ENCODE measurements at places on chromosomes 12 and 14.

- no peaks in the 10 kb centered on the region for H3K27me3 ChIP-seq
- peaks cover 28% of the 10 kb centered on the region for H3K4me1 ChIP-seq
- peaks cover 17% of the 10 kb centered on the region for H3K36me3 ChIP-seq
- H3K27ac ChIP-seq = no peak overlapping the region
These were observed 13.6 kb downstream of the EP400 start for GRCh38 chr12:131963381-131963780.

GRCh38 chr12:130240831-130241590 is 78.7 kb downstream of the FZD10 start:
- H3K27ac ChIP-seq = no peak overlapping the region
- H3K27me3 ChIP-seq = no peaks in the 10 kb centered on the region
- H3K4me3 ChIP-seq = no peak overlapping the region
- no peaks in the 10 kb centered on the region for H3K4me1 ChIP-seq

DNA sequence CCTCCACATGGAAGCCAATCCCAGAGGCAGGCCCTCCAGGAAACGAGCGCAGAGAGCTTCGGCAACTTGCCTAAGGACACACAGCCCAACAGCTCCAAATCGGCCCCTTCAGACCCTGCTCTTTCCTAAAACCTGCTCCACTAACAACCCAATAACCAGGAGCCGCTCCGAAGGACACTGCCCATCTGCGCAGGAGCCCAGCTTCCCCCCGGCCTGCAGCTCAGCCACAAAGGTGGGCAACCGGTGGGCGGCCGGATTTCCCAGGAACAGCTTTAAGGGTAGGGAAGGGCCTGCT is 13.6 kb downstream of the RAB35 start:
- H3K36me3 ChIP-seq = peaks cover 30% of the 10 kb centered on the region
- no peak for DNase-seq
- H3K27ac ChIP-seq = no peak overlapping the region
- H3K27me3 ChIP-seq = no peaks in the 10 kb centered on the region
- H3K4me1 ChIP-seq = peaks cover 13% of the 10 kb centered on the region

DNA sequence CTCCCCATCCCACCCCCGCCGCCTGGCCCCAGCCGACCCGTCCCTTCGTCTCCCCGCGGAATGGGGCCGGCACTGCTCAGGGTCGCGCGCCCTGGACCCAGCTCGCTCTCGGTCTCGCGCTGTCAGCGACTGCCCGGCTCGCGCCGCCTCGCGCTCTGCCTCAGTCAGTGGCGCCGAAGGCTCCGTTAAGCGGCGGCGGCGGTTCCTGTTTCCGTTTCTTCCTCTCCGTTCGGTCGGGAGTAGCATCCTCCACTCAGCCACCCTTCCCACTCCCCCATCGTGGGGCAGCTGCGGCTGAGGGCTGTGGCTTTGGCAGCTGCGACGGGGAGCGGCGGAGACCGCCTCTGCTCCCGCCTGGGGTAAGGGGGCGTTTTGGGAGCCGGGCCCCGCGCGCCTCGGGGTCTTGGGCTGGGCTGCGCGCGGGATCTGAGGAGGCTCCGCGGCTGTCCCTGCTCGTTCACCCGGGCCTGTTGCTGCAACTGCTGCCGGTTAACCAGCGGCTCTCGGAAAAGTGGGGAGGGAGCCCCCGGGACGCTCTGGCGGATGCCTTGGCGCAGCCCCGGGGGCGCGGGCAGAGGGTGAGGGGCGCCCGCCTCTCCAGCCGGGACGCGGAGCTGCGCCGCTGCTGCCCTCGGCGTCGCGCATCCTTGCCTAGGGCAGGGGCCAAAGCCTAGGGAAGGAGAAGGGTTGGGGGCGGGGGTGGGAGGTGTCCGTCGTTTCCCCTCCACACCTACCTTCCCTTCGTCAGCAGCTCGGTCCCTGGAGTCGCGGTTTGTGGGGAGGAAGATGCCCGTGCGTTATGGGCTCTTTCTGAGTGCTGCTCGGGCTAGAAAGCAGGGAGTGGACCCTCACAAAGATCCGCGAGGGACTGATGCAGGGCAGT is 567 bp downstream of the FUT8 start:
- H3K27ac ChIP-seq = peak overlapping the region; percentile 87
- H3K27me3 ChIP-seq = no peaks in the 10 kb centered on the region
- DNase-seq = no peak
- H3K4me3 ChIP-seq = peak overlapping the region; percentile 89
- H3K36me3 ChIP-seq = peaks cover 2% of the 10 kb centered on the region

DNA sequence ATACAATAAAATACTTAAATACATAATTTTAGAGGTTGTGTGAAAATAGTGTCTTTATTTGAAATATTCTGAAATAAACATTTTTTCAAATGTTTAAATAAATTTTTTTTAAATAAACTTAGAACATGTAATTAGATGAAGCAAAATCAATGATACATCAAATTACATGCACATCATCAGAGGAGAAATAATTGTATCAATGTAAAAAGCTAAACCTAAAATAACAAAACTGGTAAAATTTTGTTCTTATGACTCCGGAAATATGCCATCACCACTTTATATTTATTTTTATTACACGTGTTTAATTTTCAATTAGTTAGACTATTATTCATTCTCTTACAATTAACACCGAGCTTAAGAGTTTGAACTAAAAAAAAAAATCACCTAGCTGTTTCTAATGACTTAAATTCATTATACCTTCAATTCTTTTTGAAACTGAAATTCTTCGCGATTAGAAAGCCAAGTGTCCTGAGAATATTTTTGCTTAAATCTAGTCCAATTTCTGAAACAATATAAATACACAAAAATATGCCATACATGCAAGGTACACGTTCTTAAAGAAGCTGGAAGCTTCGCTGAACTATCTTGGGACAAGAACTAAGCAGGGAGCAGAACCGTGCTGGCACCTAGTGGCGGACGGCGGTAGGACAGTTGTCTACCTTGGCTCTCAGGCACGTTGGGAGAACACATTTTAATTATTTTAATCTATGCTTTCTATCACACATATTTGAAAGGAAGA is 230.5 kb downstream of the SLC25A21 start:
- no peak overlapping the region for H3K27ac ChIP-seq
- no peaks in the 10 kb centered on the region for H3K4me1 ChIP-seq
- H3K4me3 ChIP-seq = no peak overlapping the region
- H3K36me3 ChIP-seq = no peaks in the 10 kb centered on the region
- no peaks in the 10 kb centered on the region for H3K27me3 ChIP-seq
- peak; percentile 3 for DNase-seq

DNA sequence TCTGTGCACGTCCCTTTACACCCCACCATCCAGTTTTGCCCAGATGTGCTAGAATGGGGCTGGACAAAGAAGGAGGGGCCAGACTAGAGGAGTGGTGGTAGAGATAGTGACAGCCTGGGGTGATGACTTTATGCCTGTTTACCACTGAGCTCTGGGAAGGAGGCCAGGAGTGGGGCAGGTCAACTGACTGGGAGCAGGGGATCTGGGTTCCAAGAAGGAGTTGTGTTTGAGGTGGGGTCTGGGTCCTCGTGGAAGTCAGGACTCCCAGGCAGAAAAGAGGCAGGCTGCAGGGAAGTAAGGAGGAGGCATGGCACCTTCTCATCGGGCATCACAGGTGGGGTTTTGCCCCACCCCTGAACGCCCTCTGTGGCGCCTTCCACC is 315 bp downstream of the LTB4R2 start:
- no peaks in the 10 kb centered on the region for H3K27me3 ChIP-seq
- H3K4me3 ChIP-seq = peak overlapping the region; percentile 80
- H3K27ac ChIP-seq = peak overlapping the region; percentile 87
- no peak for DNase-seq
- peaks cover 18% of the 10 kb centered on the region for H3K36me3 ChIP-seq

DNA sequence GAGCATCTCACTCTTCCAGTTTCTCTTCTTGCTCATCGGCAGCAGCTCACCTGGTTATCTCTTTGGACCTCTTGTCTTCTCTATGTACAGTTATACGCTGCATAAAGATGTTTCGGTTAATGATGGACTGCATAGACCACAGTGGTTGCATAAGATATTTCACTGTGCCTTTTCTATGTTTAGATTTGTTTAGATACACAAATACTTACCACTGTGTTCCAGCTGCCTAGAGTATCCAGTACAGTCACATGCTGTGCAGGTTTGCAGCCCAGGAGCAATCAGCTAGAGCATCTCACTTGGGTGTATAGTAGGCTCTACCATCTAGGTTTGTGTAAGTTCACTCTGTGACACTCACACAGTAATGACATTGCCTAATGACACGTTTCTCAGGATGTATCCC is 57.6 kb downstream of the FBXL14 start:
- H3K27ac ChIP-seq = no peak overlapping the region
- H3K36me3 ChIP-seq = no peaks in the 10 kb centered on the region
- no peak overlapping the region for H3K4me3 ChIP-seq
- peaks cover 18% of the 10 kb centered on the region for H3K27me3 ChIP-seq
- no peak for DNase-seq

DNA sequence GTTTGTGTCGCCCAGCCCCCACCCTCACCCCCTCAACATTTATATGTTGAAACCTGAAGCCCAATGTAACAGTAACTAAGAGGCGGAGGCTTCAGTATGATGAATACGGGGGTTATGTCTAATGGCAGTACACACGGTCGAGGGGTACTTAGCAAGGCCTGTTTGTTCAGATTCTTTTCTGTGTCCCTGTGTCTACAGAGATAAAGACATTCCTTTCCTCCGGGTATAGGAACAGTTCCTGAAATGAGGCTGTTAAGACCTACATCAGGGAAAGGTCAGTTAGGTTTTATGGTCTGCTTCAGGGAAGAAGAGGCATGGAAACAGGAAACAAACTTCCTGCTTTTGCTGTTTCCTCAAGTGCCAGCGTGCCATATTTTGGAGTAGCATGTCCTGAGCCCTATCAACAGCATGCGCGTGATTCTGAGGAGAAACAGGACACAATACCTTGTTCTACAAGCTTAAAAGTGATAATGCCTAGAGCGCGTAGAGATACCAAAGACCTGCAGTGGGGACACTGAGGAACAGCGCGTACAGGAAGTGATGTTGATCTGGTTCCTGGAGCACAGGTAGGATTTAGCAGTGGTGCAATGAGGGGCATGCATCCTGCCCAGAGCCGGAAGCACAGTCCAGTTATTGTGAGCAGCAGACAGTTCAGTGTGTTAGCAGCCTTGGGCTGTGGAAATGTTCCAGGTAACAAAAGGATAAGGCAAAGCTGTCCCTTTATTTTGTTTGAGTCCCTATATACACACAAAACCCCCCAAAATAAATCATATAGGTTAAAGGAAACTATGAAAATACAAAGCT is 47.2 kb downstream of the FGD4 start:
- DNase-seq = no peak
- H3K27ac ChIP-seq = no peak overlapping the region
- peaks cover 3% of the 10 kb centered on the region for H3K4me1 ChIP-seq
- H3K27me3 ChIP-seq = peaks cover 2% of the 10 kb centered on the region

- no peak for DNase-seq
- H3K36me3 ChIP-seq = no peaks in the 10 kb centered on the region
- H3K27ac ChIP-seq = no peak overlapping the region
- H3K27me3 ChIP-seq = no peaks in the 10 kb centered on the region
- H3K4me3 ChIP-seq = no peak overlapping the region
These were observed 1749.1 kb upstream of the SEL1L start for GRCh38 chr14:83282706-83283105.

GRCh38 chr12:10319388-10319787 is 11.7 kb downstream of the KLRD1 start:
- DNase-seq = no peak
- H3K27me3 ChIP-seq = peaks cover 5% of the 10 kb centered on the region
- no peaks in the 10 kb centered on the region for H3K4me1 ChIP-seq
- no peaks in the 10 kb centered on the region for H3K36me3 ChIP-seq

DNA sequence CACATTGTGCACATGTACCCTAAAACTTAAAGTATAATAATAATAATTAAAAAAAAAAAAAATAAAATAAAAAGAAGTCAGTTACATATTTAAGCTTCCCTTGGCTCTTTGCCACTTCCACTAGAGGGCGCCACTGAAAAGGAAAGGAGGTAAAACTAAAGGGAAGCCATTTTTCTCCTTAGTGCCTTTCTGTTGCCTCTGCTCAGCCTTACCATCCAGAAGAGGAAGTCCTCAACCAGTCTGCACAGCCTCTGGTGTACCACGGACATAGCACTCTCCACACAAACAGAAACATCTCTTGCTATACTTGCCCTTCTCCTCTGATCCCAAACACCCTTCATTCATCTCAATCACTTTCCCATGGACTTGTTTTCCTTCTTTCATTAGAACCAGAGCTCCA is 169.0 kb upstream of the EEA1 start:
- H3K4me1 ChIP-seq = peaks cover 15% of the 10 kb centered on the region
- peak; percentile 75 for DNase-seq
- peak overlapping the region; percentile 36 for H3K27ac ChIP-seq
- no peaks in the 10 kb centered on the region for H3K27me3 ChIP-seq
- no peaks in the 10 kb centered on the region for H3K36me3 ChIP-seq

- H3K27me3 ChIP-seq = peaks cover 8% of the 10 kb centered on the region
- no peaks in the 10 kb centered on the region for H3K4me1 ChIP-seq
- H3K36me3 ChIP-seq = no peaks in the 10 kb centered on the region
- no peak overlapping the region for H3K27ac ChIP-seq
- H3K4me3 ChIP-seq = no peak overlapping the region
These were observed 71.7 kb upstream of the ANO2 start for GRCh38 chr12:6016756-6017155.

- DNase-seq = no peak
- H3K27ac ChIP-seq = no peak overlapping the region
- no peaks in the 10 kb centered on the region for H3K4me1 ChIP-seq
- no peaks in the 10 kb centered on the region for H3K36me3 ChIP-seq
- no peak overlapping the region for H3K4me3 ChIP-seq
- peaks cover 2% of the 10 kb centered on the region for H3K27me3 ChIP-seq
These were observed 106.6 kb upstream of the NOS1 start for GRCh38 chr12:117468016-117468415.

- H3K4me3 ChIP-seq = peak overlapping the region; percentile 90
- peaks cover 2% of the 10 kb centered on the region for H3K36me3 ChIP-seq
These were observed 536 bp downstream of the TM7SF3 start for GRCh38 chr12:27013611-27014084.

- H3K27ac ChIP-seq = no peak overlapping the region
- no peak overlapping the region for H3K4me3 ChIP-seq
- H3K36me3 ChIP-seq = peaks cover 11% of the 10 kb centered on the region
These were observed 37.5 kb downstream of the MAP3K9 start for GRCh38 chr14:70771781-70772212.

GRCh38 chr12:81208187-81208911 is 130.5 kb downstream of the ACSS3 start:
- H3K4me3 ChIP-seq = no peak overlapping the region
- no peak for DNase-seq
- H3K27me3 ChIP-seq = no peaks in the 10 kb centered on the region
- H3K36me3 ChIP-seq = no peaks in the 10 kb centered on the region

GRCh38 chr14:68264260-68264569 is 444.6 kb downstream of the RAD51B start:
- no peak for DNase-seq
- H3K4me1 ChIP-seq = peaks cover 57% of the 10 kb centered on the region

- peaks cover 11% of the 10 kb centered on the region for H3K36me3 ChIP-seq
- H3K4me3 ChIP-seq = no peak overlapping the region
- DNase-seq = no peak
- no peaks in the 10 kb centered on the region for H3K27me3 ChIP-seq
- H3K4me1 ChIP-seq = peaks cover 3% of the 10 kb centered on the region
These were observed 60.9 kb upstream of the DUSP6 start for GRCh38 chr12:89413234-89413633.

- DNase-seq = no peak
- H3K27ac ChIP-seq = no peak overlapping the region
- H3K27me3 ChIP-seq = no peaks in the 10 kb centered on the region
- no peak overlapping the region for H3K4me3 ChIP-seq
These were observed 74.3 kb downstream of the MAP3K9 start for GRCh38 chr14:70735043-70735442.

GRCh38 chr14:85357120-85357519 is 172.8 kb upstream of the FLRT2 start:
- H3K4me3 ChIP-seq = no peak overlapping the region
- H3K4me1 ChIP-seq = no peaks in the 10 kb centered on the region
- H3K36me3 ChIP-seq = no peaks in the 10 kb centered on the region
- no peak overlapping the region for H3K27ac ChIP-seq
- DNase-seq = no peak
- H3K27me3 ChIP-seq = no peaks in the 10 kb centered on the region

Measured in memory B cell (primary cell).